ENCODE measurements at places on chromosomes 2 and 18. TPM values are rescaled to one million over a fixed set of nuclear protein-coding genes. Genes with fewer than 3 reads are reported as not detected.

The ORC4 gene
- total RNA-seq = 32.3 TPM

The MBD2 gene
- 29.1 TPM for total RNA-seq

The INHBB gene
- 0.32 TPM for total RNA-seq

The ARPC2 gene
- 508 TPM for total RNA-seq

The TEX44 gene
- total RNA-seq = not detected

The CHN1 gene
- total RNA-seq = 80.9 TPM

The DNAH7 gene
- 1.3 TPM for total RNA-seq

The PROC gene
- 0.13 TPM for total RNA-seq

The MRPL44 gene
- total RNA-seq = 34.4 TPM

The PSMD14 gene
- 40.3 TPM for total RNA-seq

The RFX8 gene
- 0.16 TPM for total RNA-seq

The ALLC gene
- not detected for total RNA-seq

The NEU4 gene
- total RNA-seq = not detected

The LDLRAD4 gene
- total RNA-seq = 0.52 TPM

The DUSP19 gene
- 3.3 TPM for total RNA-seq

The SIX3 gene
- not detected for total RNA-seq

The GDF7 gene
- not detected for total RNA-seq

The ST8SIA3 gene
- total RNA-seq = not detected

The SUMO1 gene
- total RNA-seq = 115 TPM
